ENCODE measurements at places on chromosomes 2 and 18. TPM values are rescaled to one million over a fixed set of nuclear protein-coding genes. Genes with fewer than 3 reads are reported as not detected.

The GORASP2 gene
- 69.8 TPM for total RNA-seq

The SERPINE2 gene
- 30.9 TPM for total RNA-seq

The EGR4 gene
- total RNA-seq: 0.18 TPM

The SLC4A5 gene
- 2.7 TPM for total RNA-seq

- H3K4me1 ChIP-seq: no peaks in the 10 kb centered on the region
- H3K36me3 ChIP-seq: no peaks in the 10 kb centered on the region
- no peaks in the 10 kb centered on the region for H3K27me3 ChIP-seq
- DNase-seq: no peak
These were observed 473.6 kb downstream of the NUP35 start for GRCh38 chr2:183597841-183598240.

GRCh38 chr18:59704146-59704545, 6.9 kb upstream of the CCBE1 start:
- DNase-seq: no peak
- H3K4me1 ChIP-seq: no peaks in the 10 kb centered on the region
- H3K36me3 ChIP-seq: no peaks in the 10 kb centered on the region
- H3K4me3 ChIP-seq: no peak overlapping the region

DNA sequence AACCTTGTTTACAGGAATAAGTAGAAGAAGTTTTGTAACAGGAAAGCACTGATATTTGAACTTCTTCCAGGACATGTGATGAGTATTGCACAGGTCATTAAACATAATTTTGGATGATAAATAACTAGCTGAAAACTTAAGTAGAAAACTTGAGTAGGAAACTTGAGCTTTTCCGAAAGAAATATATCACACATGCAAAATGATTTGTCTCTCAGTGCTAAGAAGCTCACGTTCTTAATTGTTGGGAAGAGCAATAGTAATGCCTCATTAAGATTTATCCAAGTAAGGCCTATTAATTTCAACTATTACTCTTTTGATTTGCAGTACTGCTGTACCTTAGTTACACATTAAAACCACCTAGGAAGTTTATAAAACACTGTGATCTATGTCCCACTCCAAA, 1921.9 kb upstream of the LRRTM1 start:
- no peaks in the 10 kb centered on the region for H3K4me1 ChIP-seq
- H3K36me3 ChIP-seq: no peaks in the 10 kb centered on the region
- DNase-seq: no peak

- no peak overlapping the region for H3K4me3 ChIP-seq
- peaks cover 12% of the 10 kb centered on the region for H3K4me1 ChIP-seq
- no peaks in the 10 kb centered on the region for H3K27me3 ChIP-seq
- H3K36me3 ChIP-seq: no peaks in the 10 kb centered on the region
- DNase-seq: no peak
These were observed 63.8 kb upstream of the PPP1CB start for GRCh38 chr2:28687640-28688385.
